Uterine smooth muscle cell (primary cell): ENCODE measurements at places on chromosomes 12 and 14. TPM values are rescaled to one million over a fixed set of nuclear protein-coding genes. Genes with fewer than 3 reads are reported as not detected.

The P2RX2 gene
- not detected in 2 replicates for total RNA-seq

The SOX5 gene
- 15.7 and 18.2 TPM in 2 replicates for total RNA-seq

The KRT7 gene
- total RNA-seq: 0.66 and 2.2 TPM in 2 replicates

The ABCC9 gene
- total RNA-seq: 20.5 and 37.9 TPM in 2 replicates

The CCDC38 gene
- not detected in 2 replicates for total RNA-seq

The CCDC196 gene
- total RNA-seq: not detected in 2 replicates

The IFNG-AS1 gene
- total RNA-seq: not detected in 2 replicates

The GPR137C gene
- 0.37 and 0.44 TPM in 2 replicates for total RNA-seq

The ALX1 gene
- 1.4 and 3.8 TPM in 2 replicates for total RNA-seq

The SLC7A8 gene
- 21.5 and 26.0 TPM in 2 replicates for total RNA-seq

The REP15 gene
- 2.2 and 2.3 TPM in 2 replicates for total RNA-seq

The LALBA gene
- total RNA-seq: not detected in 2 replicates

The PRB4 gene
- not detected in 2 replicates for total RNA-seq

The FGF6 gene
- total RNA-seq: not detected in 2 replicates

The BHLHE41 gene
- 6.4 and 11.4 TPM in 2 replicates for total RNA-seq

The SLC41A2 gene
- total RNA-seq: 19.8 and 23.0 TPM in 2 replicates

The TEX52 gene
- 0.12 TPM in 1 of 2 replicates, not detected in the other for total RNA-seq

The KRT72 gene
- total RNA-seq: not detected in 2 replicates

The FLVCR2 gene
- 1.8 and 2.0 TPM in 2 replicates for total RNA-seq

The RTL1 gene
- total RNA-seq: under 0.01 TPM in 2 replicates

The FAM90A1 gene
- 0.11 and 0.12 TPM in 2 replicates for total RNA-seq

The SLC5A8 gene
- total RNA-seq: not detected in 2 replicates

The HOTAIR gene
- under 0.01 TPM in 1 of 2 replicates, not detected in the other for total RNA-seq

The C12orf50 gene
- total RNA-seq: under 0.01 TPM in 1 of 2 replicates, not detected in the other

The OTX2 gene
- total RNA-seq: not detected in 2 replicates

The NAV3 gene
- 85.5 and 126 TPM in 2 replicates for total RNA-seq

The RHOJ gene
- total RNA-seq: 0.22 and 0.87 TPM in 2 replicates

The NPFF gene
- not detected in 2 replicates for total RNA-seq

The AVPR1A gene
- total RNA-seq: 0.37 and 0.89 TPM in 2 replicates

The RNFT2 gene
- total RNA-seq: 5.4 and 5.9 TPM in 2 replicates

The SERPINA1 gene
- 0.22 TPM in 1 of 2 replicates, not detected in the other for total RNA-seq

The ASCL1 gene
- not detected in 2 replicates for total RNA-seq

The CARMIL3 gene
- under 0.01 and 0.12 TPM in 2 replicates for total RNA-seq

The MANSC4 gene
- total RNA-seq: not detected in 2 replicates

The ERP27 gene
- total RNA-seq: not detected in 2 replicates

The INTS13 gene
- total RNA-seq: 44.7 and 48.5 TPM in 2 replicates

The TCL1B gene
- total RNA-seq: not detected in 2 replicates

The GPR135 gene
- total RNA-seq: 2.2 and 3.0 TPM in 2 replicates

The GLI1 gene
- 2.4 and 3.1 TPM in 2 replicates for total RNA-seq

The POMT2 gene
- 12.9 and 16.4 TPM in 2 replicates for total RNA-seq

The CCDC184 gene
- 0.22 and 0.25 TPM in 2 replicates for total RNA-seq

The CLBA1 gene
- 8.0 and 16.7 TPM in 2 replicates for total RNA-seq

The AQP2 gene
- total RNA-seq: not detected in 2 replicates

The OTUB2 gene
- total RNA-seq: 1.00 and 2.4 TPM in 2 replicates

The LPAR5 gene
- total RNA-seq: 0.12 TPM in 1 of 2 replicates, not detected in the other

The ITGB7 gene
- 0.12 and 0.77 TPM in 2 replicates for total RNA-seq

The LRFN5 gene
- 25.5 and 42.6 TPM in 2 replicates for total RNA-seq

The PIP4P1 gene
- 28.1 and 39.4 TPM in 2 replicates for total RNA-seq

The MYF6 gene
- 0.11 TPM in 1 of 2 replicates, not detected in the other for total RNA-seq

The MLEC gene
- 145 and 187 TPM in 2 replicates for total RNA-seq
